Activated CD4-positive, alpha-beta T cell treated with anti-CD3 and anti-CD28 coated beads, Interleukin-2, amount 50 U/mL, for 48 hours (primary cell): ENCODE measurements at places on chromosomes 7 and 10.

GRCh38 chr10:28997734-28998133 lies 291.1 kb upstream of the LYZL1 start:
- no peak for DNase-seq

DNA sequence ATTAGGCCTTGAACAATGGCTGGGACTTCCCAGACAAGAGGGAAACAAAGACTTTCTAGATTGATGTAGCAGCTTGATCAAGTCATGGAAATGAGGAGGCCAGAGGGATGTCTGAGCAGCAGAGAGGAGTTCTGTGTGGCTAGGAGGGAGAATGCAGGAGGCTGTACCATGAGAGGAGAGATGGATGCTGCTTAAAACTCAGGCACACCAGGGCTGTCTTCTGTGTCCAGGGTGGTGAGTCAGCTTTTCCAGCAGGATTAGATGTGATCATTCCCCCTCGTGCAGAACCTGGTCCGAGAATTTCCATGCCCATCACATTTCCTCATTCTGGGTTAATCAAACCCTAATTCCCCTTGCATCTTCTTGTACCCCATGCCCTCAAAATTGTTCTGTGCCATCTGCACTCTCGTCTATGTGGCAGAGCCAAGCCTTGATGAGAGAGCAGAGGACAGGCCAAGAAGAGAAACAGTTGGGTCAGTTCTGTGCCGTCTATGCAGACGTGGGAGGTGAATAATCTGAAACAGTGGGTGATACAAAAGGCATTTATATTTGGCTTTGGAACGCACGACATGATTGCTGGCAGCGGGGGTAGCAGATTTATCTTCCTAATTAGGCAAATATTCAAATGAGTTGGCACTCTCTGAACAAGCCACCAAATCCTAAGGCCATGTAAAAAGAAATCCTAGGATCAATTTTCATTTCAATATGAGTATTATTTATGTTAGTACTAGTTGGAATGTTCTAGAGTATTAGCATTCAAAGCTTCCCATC lies 160.7 kb downstream of the TMEM178B start:
- no peak for DNase-seq

DNA sequence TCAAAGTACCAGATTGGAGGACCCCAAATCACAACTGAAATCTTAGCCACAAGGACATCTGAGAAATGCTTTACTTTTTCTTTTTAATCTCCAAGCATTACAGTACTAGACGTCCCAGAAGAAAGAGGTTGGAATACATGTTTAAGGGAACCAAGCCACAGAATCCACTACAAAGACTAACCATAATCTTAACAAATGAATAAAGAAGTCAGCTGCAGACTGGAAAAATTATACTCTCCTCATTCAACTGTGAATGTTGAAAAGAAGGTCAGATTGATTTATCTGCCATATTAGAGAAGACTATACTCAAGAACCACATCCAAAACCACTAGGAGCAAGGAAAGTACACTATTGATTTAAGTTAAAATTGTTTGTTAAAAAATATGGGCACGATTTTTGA lies 102.1 kb upstream of the ABCB5 start:
- no peak for DNase-seq

GRCh38 chr7:128275681-128276080 lies 34.6 kb downstream of the LEP start:
- no peak for DNase-seq

DNA sequence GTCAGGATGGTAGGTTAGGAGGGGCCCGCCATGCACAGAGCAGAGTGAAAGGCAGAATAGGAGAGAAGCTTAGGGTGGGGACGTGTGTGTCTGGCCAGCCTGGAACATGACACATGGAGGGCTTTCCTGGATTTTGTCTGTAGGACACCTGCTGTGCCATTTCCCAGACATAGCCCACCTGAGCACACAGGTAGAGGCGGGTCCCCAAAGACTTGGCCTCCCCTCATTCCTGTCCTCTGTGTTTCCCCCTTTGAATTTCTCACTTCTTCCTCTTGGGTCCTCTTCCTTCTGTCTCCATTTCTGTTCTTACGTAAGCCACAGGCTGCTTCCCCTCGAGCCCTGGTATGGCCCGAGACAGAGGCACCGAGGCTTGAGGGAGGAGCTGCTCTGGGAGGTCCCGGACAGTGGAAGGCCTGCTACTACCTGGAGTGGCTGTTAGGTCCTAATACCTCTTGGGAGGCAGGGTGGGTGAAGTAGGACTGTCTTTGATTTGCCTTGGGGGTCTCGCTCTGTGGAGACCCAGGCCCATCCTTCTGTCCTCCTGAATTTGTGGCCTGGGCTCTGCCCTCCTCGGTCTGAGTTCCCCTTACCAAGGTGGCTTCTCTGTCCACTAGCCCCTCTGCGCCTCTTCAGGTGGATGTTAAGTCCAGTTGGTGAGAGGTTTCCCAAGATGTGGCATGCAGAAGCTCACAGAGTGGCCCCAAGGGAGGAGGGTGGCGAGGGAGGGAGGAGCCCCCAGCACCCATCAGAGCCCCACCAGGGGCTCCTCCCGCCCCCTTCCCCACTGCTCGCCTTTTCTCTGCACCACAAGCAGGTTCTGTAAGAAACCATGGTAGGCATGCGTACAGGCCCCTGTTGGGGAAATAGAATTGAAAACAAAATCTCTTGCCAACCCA lies 5.5 kb downstream of the ZNF775 start:
- DNase-seq, result no peak

GRCh38 chr7:98795741-98796493 lies 73.9 kb downstream of the TMEM130 start:
- no peak for DNase-seq

DNA sequence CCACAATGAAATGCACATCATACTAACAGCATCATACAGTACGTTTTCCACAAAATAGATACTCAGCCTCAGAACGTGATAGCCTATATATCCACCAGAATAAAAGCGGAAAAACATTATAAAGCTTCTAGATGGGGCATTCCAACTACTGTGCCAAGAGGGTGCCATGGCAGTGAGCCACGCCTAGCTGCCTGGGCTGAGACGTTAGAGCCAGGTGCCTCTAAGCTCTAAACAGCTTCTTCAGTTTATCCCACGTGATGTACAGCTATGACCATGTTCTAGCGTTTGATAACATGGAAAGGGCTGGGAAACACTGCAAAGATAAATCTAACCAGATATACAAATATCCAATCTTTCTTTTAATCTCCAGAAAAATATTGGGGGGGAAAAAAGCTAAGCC lies 17.8 kb downstream of the USP6NL start:
- no peak for DNase-seq

DNA sequence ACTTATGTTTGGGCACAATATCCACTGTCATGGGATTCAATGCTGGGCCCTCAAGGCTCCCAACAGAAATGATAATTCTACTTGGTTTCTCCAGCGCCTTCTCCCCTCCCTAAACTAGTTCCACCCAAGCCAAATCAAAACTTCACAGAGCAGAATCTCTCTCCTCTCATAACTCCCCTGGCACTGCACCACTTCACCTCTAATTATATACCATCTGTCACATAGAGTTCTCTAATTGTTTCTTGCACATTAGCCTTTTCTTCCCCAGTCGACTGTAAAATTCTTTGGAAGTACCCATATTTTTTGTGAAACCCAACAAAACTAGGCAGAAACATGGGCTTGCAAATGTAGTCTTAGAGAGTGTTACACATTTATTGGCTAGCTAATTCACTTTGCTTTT lies 8.1 kb downstream of the SGMS1 start:
- DNase-seq, result no peak

DNA sequence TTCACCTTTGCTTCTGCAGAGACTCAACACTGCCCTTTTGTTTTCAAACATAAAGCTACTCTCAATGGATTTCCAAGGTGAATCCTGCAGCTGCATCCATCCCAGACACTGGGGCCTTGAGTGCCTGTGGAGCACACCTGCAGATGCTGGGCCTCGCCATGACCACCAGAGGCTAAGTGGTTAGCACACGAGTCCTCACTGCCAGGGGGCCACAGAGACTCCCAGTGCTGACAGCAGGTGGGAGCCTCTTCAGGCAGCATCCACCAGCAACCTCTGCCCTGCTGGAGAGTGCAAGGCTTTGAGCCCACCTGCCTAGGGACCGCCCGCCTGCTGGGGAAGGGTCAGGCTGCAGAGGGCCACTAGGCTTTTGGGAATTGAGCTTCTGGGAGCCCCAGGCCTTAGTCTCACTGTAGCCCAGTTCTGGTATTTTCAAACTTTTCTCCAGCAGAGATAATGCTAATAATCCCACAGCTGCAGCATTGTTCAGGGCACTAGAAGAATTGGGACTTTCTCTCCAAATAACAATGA lies 9.4 kb upstream of the HPS1 start:
- DNase-seq, result no peak
